ENCODE measurements at places on chromosomes 7 and 10. TPM values are rescaled to one million over a fixed set of nuclear protein-coding genes. Genes with fewer than 3 reads are reported as not detected.

The OGDHL gene
- total RNA-seq: 40.3 TPM

DNA sequence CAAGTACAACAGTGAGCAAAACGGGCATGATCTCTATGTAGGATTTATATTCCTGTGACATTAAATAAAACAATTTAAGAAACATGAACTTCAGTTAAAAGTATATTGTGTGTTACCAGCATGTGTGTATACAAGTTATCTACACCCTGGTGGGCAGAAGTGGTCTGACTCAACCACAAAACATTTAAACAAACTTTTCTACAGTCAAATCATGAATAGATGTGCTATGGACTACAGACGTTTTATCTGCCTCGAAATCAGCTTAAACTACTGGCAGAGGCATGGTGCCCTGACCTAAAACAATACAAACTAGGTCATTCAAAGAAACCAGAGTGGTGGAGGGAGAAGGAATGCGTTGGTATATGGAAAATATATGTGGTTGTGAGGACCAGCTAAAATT is 3.6 kb downstream of the ARL3 start:
- DNase-seq: no peak
- H3K4me1 ChIP-seq: no peaks in the 10 kb centered on the region
- no peaks in the 10 kb centered on the region for H3K36me3 ChIP-seq
- H3K4me3 ChIP-seq: no peak overlapping the region

GRCh38 chr10:1472178-1472958 is 265.0 kb downstream of the ADARB2 start:
- no peaks in the 10 kb centered on the region for H3K27me3 ChIP-seq
- no peaks in the 10 kb centered on the region for H3K4me1 ChIP-seq
- H3K4me3 ChIP-seq: no peak overlapping the region
- no peak for DNase-seq

The TAS2R4 gene
- 3.6 TPM for total RNA-seq

DNA sequence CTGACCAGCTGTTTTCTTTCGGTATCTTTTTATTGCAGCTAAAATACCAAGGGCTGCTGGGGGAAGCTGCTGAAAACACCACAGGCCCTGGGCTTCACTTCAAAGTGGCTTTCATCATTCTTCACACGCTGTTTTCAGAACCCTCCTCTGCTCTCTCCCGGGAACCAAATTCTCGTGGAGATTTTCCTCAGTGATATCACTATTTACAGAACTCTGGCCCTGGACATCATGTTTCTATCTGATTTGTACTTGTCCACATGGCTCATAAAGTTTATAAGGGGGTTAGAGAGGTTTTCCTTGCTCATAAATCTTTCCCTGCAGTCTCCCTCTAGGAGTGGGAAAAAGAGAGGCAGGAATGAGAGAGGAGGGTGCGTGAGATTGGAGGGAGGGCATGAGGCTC is 177.4 kb upstream of the NPVF start:
- no peak overlapping the region for H3K4me3 ChIP-seq
- no peaks in the 10 kb centered on the region for H3K27me3 ChIP-seq
- no peaks in the 10 kb centered on the region for H3K36me3 ChIP-seq
- DNase-seq: no peak
- no peak overlapping the region for H3K27ac ChIP-seq

DNA sequence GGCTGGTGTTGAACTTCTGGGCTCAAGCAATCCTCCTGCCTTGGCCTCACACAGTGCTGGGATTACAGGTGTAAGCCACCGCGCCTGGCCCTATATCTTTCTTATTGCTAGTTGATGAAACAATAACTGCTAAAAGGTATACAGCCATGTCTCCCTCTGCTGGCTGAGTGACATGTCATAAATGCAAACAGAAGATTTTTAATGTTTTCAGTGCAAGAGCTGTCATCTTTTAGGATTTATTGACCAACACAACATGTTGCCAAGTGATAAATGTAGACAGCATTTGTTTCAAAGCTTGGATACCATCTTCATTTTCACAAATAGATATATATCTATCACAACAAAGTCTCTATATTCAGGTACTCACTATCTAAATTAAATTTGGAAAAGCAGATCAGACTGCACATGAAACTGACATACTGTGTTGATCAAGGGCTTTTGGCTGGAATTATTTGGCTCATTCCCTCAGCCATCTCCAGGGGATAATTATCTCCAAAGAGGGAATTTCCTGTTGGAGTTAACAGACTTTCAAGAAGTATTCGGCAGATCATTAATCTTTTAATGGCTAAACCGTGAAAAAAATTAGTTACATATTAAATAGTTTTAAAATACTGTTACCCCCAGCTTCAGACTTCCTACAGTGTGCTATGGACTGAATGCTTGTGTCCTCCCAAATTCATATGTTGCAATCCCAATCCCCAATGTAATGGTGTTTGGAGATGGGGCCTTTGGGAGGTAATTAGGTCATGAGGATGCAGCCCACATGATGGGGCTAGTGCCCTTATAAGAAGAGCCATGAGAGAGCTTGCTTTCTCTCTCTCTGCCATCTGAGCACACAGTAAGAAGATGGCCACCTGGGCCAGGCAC is 41.3 kb upstream of the SRPK2 start:
- H3K4me1 ChIP-seq: no peaks in the 10 kb centered on the region
- H3K27ac ChIP-seq: no peak overlapping the region
- peak; percentile 31 for DNase-seq
- no peak overlapping the region for H3K4me3 ChIP-seq
- H3K27me3 ChIP-seq: no peaks in the 10 kb centered on the region

The SFTPD gene
- total RNA-seq: 6.2 TPM

DNA sequence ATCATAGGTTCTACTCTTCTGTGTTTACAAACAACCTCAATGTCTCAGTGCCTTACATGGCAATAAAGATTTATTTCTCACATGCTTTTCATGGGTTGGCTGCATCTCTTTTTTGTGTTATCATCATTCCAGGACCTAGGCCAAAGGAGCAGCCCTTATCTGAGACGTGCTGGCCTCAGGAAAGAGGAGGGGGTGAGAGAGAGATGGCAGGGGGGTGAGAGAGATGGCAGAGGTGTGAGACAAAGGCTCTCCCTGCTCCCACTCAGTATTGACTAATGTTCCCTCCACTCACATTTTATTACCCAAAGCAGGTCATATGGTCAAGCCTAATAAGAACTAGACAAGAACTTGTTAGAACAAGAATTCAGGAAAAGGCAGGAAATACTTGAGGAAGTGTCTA is 120.1 kb upstream of the PRR15 start:
- no peak overlapping the region for H3K27ac ChIP-seq
- H3K4me3 ChIP-seq: no peak overlapping the region
- H3K27me3 ChIP-seq: no peaks in the 10 kb centered on the region

DNA sequence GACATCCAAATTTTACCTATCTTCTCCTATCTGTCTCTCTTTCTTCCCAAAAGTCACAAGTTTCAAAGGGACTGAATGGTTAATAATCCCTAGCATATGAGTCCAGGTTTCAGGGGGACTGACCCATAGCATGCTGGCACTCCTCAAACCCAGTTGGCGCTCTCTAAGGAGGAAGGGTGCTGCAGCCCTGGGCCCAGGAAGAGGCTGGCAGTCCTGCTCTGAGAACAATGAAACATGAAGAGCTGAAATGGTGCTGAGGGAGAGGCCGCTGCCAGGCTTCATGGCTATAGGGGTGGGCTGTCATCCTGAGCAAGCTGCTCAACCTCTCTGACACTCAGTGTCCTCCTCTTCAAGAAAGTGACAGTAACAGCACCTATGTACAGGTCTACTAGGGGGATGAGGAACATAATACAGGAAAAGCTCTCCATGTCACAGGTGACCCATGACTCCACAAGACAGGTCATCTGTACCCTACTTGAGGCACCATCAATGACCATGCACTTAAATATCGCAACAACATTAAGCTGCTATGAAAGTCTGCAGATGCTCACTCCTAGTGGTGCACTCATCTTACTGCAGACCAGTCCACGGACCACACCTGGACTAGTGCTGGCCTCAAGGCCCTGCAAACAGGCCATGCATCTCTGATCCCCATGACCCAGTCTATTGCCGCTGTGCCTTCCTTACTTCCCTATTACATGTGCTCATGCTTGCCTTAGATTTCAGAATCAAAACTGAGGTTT is 17.0 kb downstream of the COBL start:
- peaks cover 6% of the 10 kb centered on the region for H3K4me1 ChIP-seq
- H3K27me3 ChIP-seq: no peaks in the 10 kb centered on the region
- no peak overlapping the region for H3K27ac ChIP-seq
- H3K36me3 ChIP-seq: no peaks in the 10 kb centered on the region

All from thyroid gland (tissue), 4 donors.